ENCODE measurements at places on chromosomes 16 and 17.
A peak's percentile ranks its signal among the peaks of the same experiment; 100 is the strongest.

DNA sequence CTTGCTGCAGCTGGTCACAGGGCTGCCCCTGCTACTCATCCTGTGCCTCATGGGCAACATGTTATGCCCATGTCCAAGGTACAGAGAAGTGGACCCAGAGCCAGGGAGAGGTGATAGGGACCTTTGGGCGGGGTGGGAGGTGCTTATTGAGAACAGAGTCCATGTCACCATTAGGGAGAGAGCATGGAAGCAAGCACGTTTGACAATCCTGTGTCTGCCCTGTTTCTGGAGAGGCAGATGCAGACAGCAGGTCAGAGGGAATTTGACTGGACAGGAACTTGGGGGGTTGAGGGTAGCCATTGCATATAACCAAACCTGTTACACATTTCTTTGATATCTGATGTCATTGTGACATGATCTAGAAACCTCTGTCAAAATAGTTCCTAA is 14.3 kb upstream of the ARL4D start:
- DNase-seq, result no peak
- H3K27me3 ChIP-seq, result no peaks in the 10 kb centered on the region
- no peak overlapping the region for H3K4me3 ChIP-seq
- no peaks in the 10 kb centered on the region for H3K36me3 ChIP-seq
- H3K4me1 ChIP-seq, result no peaks in the 10 kb centered on the region

- no peaks in the 10 kb centered on the region for H3K4me1 ChIP-seq
- no peak overlapping the region for H3K4me3 ChIP-seq
- peaks cover 23% of the 10 kb centered on the region for H3K36me3 ChIP-seq
- no peaks in the 10 kb centered on the region for H3K27me3 ChIP-seq
Measured at GRCh38 chr16:22255335-22255734, 41.9 kb upstream of the POLR3E start.

- H3K36me3 ChIP-seq, result no peaks in the 10 kb centered on the region
- no peak for DNase-seq
- H3K27me3 ChIP-seq, result no peaks in the 10 kb centered on the region
- H3K4me3 ChIP-seq, result no peak overlapping the region
Measured at GRCh38 chr16:46843898-46844642, 13.1 kb upstream of the C16orf87 start.

- no peak overlapping the region for H3K27ac ChIP-seq
- no peaks in the 10 kb centered on the region for H3K27me3 ChIP-seq
- H3K4me3 ChIP-seq, result no peak overlapping the region
- DNase-seq, result no peak
- no peaks in the 10 kb centered on the region for H3K36me3 ChIP-seq
Measured at GRCh38 chr17:2916461-2916860, 120.2 kb downstream of the RAP1GAP2 start.

- H3K4me3 ChIP-seq, result no peak overlapping the region
- H3K27me3 ChIP-seq, result no peaks in the 10 kb centered on the region
- H3K27ac ChIP-seq, result no peak overlapping the region
- no peak for DNase-seq
- no peaks in the 10 kb centered on the region for H3K4me1 ChIP-seq
Measured at GRCh38 chr16:66229651-66230050, 136.8 kb upstream of the CDH5 start.

- no peaks in the 10 kb centered on the region for H3K27me3 ChIP-seq
- no peak overlapping the region for H3K27ac ChIP-seq
- H3K4me1 ChIP-seq, result no peaks in the 10 kb centered on the region
- no peak for DNase-seq
Measured at GRCh38 chr16:86578611-86579267, 390 bp downstream of the FOXL1 start.

DNA sequence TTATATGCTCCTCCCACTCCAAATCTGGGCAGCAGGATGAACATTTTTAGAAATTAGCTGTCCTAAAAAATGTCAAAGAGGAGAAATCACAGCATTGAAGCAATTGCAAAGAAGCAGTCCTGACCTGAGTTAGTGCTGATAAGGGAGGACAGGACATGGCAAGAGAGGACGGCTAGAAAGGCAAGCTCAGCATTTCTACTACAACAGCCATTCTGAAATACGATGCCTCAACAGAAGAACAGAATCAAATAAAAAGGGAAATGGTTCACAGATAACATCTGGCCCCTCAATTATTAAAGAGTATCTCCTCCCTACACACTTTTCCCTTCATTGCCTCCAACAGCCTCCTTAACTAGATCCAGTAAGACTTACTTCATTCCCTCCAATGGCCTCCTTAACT is 18.3 kb downstream of the VPS53 start:
- no peak overlapping the region for H3K27ac ChIP-seq
- no peaks in the 10 kb centered on the region for H3K27me3 ChIP-seq
- H3K36me3 ChIP-seq, result peaks cover 10% of the 10 kb centered on the region
- H3K4me3 ChIP-seq, result no peak overlapping the region
- DNase-seq, result no peak
- H3K4me1 ChIP-seq, result no peaks in the 10 kb centered on the region

- H3K27ac ChIP-seq, result peak overlapping the region; percentile 77
- peak; percentile 53 for DNase-seq
- no peaks in the 10 kb centered on the region for H3K36me3 ChIP-seq
- H3K4me3 ChIP-seq, result no peak overlapping the region
- no peaks in the 10 kb centered on the region for H3K27me3 ChIP-seq
Measured at GRCh38 chr16:85285681-85286065, 173.4 kb upstream of the CIBAR2 start.

DNA sequence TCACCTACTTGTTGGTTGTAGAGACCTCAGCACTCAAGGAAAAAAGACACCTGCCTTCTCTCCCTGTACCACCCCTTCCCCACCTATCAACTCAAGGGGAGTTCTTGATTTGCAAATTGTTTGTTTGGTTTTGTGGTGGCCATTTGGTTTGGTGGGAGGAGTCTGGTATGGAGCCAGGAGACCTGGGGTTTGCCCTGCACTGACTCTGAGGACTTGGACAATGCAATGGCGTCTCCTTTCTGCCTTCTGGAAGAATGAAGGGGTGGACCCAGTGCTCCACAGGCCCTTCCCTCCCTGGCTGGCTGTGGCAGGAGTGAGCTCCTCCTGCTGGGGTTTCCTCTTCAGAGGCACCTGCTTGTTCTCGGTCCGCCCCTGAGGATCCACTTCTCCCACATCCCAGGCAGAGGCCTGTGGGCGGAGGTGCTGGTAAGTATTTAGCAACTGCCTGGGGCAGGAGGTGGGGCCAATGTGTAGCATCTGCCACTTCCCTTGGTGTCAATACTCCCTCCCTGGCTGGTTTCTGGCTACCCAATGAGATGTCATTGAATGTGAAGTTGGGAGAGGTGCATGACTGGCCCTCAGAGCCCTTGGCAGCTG is 164.5 kb downstream of the NTN1 start:
- H3K36me3 ChIP-seq, result no peaks in the 10 kb centered on the region
- no peak overlapping the region for H3K4me3 ChIP-seq
- no peak overlapping the region for H3K27ac ChIP-seq
- H3K27me3 ChIP-seq, result no peaks in the 10 kb centered on the region
- no peak for DNase-seq
- H3K4me1 ChIP-seq, result no peaks in the 10 kb centered on the region

GRCh38 chr16:29012913-29013553 is 28.2 kb downstream of the LAT start:
- H3K4me1 ChIP-seq, result no peaks in the 10 kb centered on the region
- no peak overlapping the region for H3K4me3 ChIP-seq
- no peaks in the 10 kb centered on the region for H3K27me3 ChIP-seq
- no peak for DNase-seq
- H3K36me3 ChIP-seq, result no peaks in the 10 kb centered on the region

GRCh38 chr17:46832945-46833839 is 14.7 kb upstream of the WNT3 start:
- H3K4me1 ChIP-seq, result no peaks in the 10 kb centered on the region
- no peak for DNase-seq
- no peaks in the 10 kb centered on the region for H3K36me3 ChIP-seq
- no peak overlapping the region for H3K27ac ChIP-seq

DNA sequence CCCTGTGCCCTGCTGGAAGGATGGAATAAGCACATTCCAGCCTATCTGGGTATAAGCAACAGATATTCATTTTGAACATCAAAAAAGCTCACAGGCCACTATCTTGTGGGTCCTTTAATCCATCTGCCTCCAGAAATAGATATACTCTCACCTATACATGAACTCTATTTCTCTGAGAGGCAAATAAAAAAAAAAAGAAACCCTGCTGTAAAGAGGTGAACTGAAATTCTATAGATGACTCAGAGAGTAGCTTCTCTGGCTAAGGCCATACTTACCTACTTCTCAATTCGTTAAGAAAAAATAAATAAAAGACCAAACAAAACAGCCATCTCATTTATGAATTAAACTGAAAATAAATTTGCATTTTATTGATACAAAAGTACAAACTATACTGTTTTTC is 86.3 kb downstream of the DYNLRB2 start:
- no peaks in the 10 kb centered on the region for H3K27me3 ChIP-seq
- no peaks in the 10 kb centered on the region for H3K4me1 ChIP-seq
- no peak overlapping the region for H3K27ac ChIP-seq
- no peak for DNase-seq

DNA sequence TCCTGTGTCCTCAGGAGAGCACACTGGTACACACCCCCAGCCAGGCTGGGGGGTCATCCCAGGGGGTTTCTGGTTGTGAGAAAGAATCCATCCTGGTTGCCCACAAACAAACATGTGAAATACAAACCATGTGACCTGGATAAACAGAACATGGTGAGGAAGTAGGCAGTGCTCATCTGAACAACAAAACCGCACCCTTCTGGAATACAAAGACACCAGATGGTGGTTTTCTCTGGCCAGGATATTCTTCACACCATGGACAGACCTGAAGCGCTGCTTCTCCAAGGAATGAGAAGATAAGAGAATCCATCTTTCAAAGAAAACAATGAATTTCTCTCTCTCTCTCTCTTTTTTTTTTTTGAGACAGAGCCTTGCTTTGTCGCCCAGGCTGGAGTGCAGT is 302.3 kb downstream of the SLC39A11 start:
- no peak overlapping the region for H3K4me3 ChIP-seq
- H3K27me3 ChIP-seq, result no peaks in the 10 kb centered on the region
- no peak for DNase-seq
- no peaks in the 10 kb centered on the region for H3K36me3 ChIP-seq
- no peak overlapping the region for H3K27ac ChIP-seq

DNA sequence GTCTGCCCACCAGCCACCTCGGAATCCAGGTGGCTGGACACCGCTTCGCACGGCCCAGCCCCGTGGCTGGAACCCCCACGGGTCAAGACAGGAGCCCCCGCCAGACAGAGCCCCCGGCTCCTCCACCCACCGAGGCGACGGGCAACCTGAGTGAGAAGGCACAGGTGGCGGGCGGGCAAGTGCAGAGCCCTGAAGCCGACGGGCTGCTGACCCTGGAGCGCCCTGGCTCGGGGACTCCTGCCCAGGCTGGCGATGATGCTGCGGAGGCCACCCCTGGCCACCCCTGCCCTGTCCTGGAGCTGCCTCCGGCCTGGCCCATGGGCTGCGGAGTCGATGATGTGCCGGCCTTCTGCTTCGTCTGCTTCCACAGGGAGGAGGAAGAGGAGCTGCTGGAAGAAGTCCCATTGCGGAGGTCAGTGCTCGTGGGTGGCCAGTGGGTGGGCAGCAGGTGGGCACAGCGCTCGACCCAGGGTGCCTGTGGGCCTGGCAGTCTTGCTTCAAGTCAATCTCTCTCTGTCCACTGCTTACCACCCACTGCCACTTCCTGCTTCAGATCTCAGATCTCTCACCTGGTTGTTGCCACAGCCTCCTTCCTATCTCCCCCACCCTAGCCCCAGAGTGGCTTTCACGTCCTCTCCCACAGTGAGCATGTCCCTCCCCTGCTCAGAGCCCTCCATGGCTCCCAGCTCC is 33.1 kb upstream of the SBK1 start:
- H3K27me3 ChIP-seq, result peaks cover 17% of the 10 kb centered on the region
- no peaks in the 10 kb centered on the region for H3K36me3 ChIP-seq
- DNase-seq, result no peak
- H3K4me1 ChIP-seq, result no peaks in the 10 kb centered on the region
- H3K4me3 ChIP-seq, result no peak overlapping the region

DNA sequence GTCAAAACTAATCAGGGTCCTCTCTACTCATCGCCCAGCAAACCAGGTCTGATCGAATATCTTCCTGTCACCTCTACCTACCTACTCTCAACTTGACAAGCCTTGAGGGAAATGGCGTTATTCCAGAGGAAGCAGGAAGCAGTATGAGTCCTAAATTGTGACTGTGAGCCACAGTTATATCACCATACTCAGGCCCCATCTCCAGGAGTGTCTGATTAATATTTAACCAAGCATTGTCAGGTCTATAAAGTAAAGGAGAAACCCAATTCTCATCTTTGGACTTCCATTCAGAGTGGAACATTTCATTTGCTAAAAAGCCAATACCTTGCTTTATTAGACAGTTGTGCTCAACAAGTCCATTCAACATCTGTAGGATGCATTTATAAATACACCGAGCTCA is 17.8 kb upstream of the CLEC3A start:
- no peak for DNase-seq
- no peak overlapping the region for H3K27ac ChIP-seq
- H3K27me3 ChIP-seq, result peaks cover 3% of the 10 kb centered on the region
- no peaks in the 10 kb centered on the region for H3K36me3 ChIP-seq
- H3K4me1 ChIP-seq, result no peaks in the 10 kb centered on the region

DNA sequence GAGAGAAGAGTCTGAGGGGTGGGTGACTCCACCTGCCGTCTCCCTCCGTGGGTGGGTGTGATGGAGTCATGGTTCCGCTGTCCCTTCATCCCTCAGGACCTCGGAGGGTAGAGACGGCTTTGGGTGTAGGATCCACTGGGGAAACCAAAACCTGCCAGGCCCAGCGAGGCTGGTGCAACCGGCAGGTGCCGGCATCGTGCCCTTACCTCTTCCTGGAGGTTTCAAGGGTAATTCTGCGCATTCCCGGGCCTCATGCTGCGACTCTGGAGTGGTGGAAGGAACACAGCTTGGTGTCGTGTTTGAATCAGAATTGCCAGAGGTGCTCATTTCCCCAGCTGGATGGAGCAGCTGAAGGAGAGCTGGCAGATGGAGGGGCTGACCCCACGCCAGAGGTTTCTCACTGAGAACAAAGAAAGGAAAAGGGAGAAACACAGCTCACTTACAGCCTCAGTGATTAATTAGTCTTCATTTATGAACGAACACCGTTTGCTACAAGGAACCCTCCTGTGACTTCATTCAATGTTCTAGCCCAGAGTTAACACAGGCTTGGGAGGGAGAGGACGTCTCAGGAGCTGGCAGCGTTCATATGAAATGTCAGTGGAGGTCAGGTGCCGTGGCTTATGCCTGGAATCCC is 16.3 kb upstream of the ATP2A3 start:
- no peak overlapping the region for H3K27ac ChIP-seq
- H3K27me3 ChIP-seq, result no peaks in the 10 kb centered on the region
- no peaks in the 10 kb centered on the region for H3K36me3 ChIP-seq
- no peak overlapping the region for H3K4me3 ChIP-seq

GRCh38 chr17:75869282-75870141 is 8.9 kb downstream of the TRIM47 start:
- no peaks in the 10 kb centered on the region for H3K36me3 ChIP-seq
- peak; percentile 61 for DNase-seq
- H3K27ac ChIP-seq, result peak overlapping the region; percentile 95
- peak overlapping the region; percentile 29 for H3K4me3 ChIP-seq
